ENCODE measurements at places on chromosomes 6 and 20.

GRCh38 chr6:53938810-53939209 lies 144.0 kb downstream of the LRRC1 start:
- no peak for DNase-seq

GRCh38 chr20:37810027-37810426 lies 92.9 kb upstream of the VSTM2L start:
- DNase-seq: no peak

- no peak for DNase-seq
Observed at GRCh38 chr6:147554281-147554680, 45.8 kb downstream of the SAMD5 start.

GRCh38 chr20:44176833-44177534 lies 10.0 kb downstream of the JPH2 start:
- DNase-seq: no peak

GRCh38 chr6:137820952-137821351 lies 46.1 kb upstream of the TNFAIP3 start:
- DNase-seq: no peak

DNA sequence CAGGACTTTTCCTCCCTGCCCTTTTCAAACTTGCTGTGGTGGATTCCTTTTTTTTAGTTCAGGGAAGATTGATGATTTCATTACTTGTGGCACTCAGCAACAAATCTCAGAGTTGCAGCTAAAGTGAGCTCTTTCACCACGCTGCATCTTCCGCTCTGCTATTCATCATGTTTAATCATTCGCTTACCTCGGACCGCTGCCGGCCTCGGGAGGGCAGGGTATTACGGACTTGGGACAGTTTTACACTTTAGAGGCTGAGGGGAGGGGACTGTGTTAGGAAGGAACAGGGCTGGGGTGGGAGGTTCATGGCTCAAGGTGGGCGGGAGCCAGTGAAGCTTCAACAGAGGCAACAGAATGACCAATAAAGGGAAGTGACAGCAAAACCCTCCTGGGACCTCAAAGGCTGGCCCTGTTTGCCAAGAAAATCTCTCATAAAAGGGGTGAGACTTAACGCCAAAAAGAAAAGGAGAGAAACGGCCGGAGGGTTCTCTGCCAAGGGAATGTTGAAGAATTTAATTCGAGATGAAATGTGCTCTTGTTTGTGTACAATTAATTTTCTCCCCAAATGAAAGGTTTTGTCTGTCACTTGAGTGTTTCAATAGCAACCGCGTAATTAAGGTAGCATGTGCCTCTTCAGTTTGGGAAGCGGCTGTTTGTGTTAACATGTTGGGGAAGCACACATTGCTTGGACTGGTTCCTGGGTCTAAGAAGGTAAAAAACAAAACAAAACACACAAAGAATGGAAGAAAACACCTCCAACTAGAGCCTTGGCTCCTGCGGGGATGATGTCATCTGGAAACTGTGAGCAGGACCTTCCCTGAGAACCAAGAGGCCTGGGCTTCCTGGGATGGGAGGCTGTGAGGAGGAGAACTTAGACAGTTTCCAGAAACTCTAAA lies 72.5 kb upstream of the SULF2 start:
- no peak for DNase-seq

DNA sequence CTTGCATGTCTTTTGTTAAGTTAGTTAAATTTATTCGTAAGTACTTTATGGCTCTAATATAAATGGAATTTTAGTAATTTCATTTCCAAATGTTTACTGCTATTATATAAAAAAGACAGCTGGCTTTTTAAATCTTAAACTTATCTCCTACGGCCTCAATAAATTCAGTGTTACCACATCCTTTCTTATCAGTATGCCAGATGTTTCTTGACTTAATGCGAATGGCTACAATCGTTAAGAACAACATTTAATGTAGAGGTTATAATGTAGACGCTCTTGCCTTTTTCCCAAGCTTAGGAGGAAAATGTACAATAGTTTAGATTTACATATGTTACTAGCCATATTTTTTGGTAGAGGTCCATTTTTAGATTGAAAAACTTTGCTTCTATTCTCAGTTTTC lies 659.4 kb downstream of the TENT5A start:
- DNase-seq: no peak

DNA sequence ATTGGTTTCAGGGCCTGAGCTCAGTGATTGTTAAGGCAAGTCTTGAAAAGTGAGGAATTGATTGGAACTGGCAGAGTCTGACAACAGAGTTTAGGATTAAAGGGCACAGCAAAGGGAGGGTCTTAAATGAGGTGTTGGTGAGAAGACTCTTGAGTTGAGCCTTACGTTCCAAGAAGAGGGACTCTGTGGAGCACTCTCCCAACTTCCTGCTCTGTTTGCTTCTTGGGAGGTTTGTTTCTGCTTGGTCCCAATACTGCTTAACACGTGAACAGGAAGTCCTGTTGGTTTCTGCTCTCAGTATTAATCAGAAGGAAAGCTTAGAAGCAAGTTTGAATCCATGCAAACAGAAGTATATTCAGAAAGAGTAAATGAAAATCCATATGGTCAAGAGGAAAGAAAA lies 15.6 kb upstream of the SYNDIG1 start:
- no peak for DNase-seq

GRCh38 chr6:27810768-27811450 lies 101.3 kb downstream of the OR2B2 start:
- no peak for DNase-seq

DNA sequence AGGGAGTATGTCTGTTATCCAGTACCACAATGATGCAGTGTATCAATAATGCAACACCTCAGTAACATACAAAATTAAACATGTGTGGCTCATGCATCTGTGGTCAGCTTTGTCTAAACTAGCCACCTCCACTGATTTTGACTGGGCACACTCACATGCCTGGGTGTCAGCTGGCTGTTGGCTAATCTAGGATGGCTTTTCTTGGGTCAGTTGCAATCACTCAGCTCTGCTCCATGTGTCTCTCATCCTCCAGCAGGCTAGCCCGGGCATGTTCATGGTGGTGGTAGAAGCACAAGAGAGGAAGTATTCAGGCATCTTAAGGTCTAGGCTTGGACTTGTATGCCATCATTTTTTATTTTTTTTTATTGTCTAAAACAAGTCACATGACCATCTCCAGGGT lies 59.3 kb upstream of the JAG1 start:
- DNase-seq: no peak

- DNase-seq: no peak
Observed at GRCh38 chr20:63117661-63118302, 98.1 kb downstream of the YTHDF1 start.

DNA sequence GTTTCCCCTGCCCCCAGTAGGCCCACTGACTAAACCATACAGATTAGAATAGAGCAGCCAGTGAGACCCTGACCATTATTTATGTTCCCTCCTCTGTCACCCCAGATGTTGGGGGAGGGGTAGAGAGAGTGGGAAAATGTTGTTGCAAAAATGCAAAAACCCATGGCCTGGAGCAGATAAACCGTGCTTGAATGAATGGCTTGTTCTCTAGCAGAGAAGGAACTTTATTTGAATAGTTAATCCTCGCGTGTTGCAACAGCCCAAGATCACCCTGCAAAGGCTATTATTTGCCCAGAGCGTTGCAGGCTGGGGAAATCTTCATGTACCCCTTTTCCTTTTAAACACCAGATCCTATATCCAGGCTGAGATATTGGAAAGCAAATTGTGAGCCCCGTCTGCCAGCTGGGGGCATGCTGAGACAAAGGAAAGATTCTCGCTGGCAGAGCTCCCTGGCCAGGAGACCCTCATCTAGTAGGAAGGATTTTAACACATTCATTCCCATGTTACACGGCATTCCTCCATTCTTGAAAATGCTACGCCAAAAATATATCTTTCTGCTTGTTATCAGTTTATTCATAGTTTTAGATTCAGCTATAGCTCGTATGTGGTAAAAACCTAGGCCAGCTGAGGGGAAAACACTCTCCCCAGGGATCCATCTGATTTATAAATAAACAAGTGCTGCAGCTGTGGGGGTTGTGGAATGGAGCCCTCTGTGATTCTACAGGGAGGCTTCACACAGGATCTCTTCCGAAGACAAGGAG lies 53.0 kb downstream of the LINC00237 start:
- no peak for DNase-seq

DNA sequence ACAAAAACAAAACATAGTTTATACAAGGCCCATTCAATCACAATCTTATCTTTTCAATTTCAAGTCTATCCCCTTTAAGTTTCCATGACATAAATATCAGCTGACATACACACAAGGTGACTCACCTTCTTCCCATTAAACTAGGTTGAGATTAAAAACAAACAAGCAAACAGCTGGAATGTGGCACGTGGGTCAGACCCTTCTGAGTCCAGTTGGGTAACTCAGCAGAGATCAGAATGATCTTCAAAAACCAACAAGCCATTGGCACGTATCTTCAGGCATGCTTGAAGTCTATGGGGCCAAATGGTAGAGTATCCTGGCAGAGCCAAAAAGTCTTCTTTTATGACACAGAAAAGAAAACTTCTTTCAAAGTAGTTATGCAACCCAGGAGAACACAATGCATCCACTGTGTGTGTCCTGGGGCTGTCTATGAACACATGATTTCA lies 603.5 kb upstream of the CITED2 start:
- no peak for DNase-seq

- DNase-seq: no peak
Observed at GRCh38 chr6:116215414-116215813, 38.5 kb downstream of the TSPYL4 start.

DNA sequence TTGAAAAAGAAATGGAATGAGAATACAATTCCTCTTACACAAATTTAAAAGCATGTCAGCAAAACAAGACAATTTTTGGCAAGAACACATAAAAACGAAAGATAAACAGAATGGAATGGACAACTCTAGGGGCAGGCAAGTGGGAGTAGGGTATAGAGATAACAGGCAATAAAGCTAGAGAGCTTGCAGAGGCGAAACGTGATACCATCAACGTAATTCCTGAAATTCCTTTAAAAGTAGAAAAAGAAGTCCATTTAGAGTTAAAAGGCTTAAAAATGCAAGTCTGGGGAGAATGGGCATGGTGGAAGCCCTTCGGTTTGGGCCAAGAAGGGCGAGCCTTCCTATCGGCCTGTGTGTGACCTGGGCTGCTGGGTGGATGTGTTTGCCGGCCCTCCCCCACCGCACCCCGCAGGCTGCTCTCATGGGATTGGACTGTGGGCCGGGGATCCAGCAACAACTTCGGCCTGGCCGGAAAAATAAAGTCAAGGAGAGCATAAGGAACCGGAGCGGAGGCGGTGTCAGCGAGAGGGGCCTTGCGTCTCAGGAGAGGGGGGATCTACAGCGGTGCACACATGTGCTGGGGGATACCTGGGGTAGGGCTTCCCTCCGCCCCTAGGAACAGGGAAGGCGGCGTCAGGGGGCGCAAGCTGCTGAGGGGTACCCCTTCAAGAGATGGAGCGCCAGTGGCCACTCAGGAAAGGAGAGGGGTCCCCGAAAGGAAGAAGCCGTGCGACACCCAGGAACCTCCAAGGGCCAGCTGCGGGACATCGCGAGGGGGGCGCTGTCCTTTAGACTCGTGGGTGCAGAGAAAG lies 4.1 kb downstream of the TMEM239 start:
- no peak for DNase-seq
